Endodermal cell (in vitro differentiated cells): ENCODE measurements at places on chromosomes 3 and 15.
A peak's percentile ranks its signal among the peaks of the same experiment; 100 is the strongest.

- no peak for DNase-seq
Observed at GRCh38 chr3:124384527-124384926, 345.7 kb upstream of the UMPS start.

DNA sequence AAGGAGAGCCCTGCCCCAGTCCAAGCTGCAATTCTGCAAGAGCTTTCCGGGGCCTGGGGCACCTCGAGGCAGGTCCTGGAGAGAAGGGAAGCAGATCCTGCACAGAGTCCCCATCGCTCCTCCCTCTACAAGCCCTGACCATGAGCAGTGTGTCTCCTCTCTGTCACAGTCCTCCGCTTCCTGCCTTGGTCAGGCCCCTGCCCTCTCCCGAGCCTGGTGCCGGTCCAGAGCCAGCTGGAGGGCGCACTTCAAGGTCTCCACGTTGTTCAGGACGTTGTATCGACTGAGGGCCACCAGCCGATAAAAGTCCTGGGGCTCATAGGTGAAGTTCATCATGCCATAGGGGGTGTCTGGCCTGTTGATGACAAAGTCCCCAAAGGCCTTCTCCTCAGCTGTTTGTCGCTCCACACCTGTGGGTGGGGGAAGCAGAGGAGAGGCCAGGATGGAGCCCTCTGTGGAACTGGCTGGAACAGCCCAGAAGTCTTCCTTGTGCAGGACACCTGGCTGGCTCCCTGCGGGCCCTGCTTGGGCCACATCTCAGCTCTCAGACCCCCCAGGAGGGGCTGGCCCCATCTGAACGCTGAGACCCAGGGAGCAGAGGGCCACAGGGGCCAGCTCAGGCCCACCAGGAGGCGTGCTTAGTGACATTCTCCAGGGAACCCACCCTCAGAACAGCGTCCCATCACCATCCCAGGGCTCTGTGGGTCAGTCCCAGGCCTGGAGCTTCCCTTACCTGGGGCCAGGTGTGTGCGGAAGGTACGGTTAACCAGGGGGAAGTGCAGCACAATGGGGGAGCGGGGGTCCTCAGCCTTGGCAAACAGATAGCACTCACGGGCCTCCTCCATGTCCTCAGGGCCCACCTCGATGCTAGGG, 14.4 kb downstream of the PLA2G4F start:
- no peak for DNase-seq

DNA sequence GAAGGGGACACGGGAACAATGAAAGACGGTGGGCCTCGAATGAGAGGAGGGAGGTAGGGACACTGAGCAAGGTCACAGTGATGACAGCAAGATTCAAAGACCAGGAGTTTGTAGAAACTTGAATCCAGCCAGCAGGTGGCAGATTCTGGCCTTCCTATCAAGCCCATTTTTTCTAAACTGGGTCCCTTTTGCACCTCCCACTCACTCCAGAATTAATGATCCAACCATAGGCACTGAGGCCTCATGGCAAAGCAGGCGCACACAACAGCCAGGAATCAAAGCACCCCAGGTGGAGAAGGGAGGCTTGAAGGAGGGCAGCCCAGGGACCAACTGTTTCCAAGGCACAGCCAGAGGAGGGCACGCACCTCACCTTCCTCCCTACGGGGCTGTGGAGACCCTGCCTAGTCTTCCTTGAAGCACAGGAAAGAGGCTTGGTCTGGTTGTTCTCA, 90.2 kb downstream of the ANP32A start:
- DNase-seq, result peak; percentile 82

GRCh38 chr3:119443179-119443578, 20.2 kb downstream of the TMEM39A start:
- DNase-seq, result no peak

DNA sequence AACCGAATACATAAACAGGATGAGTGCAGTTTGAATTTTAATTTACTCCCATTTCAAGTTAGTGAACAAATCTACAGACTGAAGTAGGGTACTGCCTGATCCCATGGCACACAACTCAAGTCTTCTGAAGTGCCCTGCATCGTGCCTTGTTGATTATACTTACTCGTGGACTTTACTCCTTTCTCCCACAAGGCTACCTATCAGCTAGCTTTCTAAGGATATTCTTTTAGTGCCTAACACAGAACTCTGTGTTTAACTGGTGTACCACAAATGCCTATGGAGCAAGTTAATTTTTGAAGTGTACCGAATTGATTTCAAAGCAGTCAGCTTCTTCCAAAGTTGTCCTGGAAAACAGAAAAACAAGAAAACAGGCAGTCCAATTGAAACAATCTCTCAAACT, 119.8 kb downstream of the TNIK start:
- DNase-seq, result no peak

DNA sequence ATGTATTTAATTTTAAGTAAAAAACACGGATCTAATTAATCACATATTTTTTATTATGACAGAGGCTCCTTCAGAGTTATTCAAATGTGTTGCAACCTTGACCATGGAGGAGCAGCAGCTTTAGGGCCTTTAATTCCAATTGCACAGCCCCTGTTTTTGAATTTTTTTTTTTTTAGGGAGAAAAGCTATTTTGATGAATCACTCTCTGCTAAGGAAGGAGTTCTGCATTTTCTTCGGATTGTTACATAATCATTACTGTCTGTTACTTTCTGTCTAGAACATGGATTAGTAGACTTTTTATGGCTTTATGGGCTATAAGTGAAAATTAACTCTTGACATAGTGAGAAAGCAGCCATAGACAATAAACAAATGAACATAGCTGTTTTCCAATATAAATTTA, 90.8 kb downstream of the MCTP2 start:
- no peak for DNase-seq

- no peak for DNase-seq
Observed at GRCh38 chr3:156735471-156735870, 61.1 kb downstream of the TIPARP start.

DNA sequence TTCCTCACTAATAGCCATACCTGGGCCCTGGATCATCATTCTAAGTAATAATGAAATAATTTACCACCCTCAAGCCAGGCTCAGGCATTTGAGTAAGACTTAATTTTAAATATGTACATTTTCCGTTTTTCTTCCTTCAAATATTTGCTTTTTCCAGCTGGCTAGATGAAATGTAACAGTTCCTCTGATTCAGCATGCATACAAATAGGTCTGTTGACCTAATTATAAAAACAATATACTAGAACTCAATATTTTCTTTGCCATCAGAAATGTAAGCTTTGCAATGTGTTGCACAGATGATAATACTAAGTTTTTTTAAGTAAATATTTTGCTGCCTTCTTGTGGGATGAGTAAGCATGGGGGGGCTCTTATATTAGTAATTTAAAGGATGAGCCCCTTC, 91.6 kb downstream of the FEZF2 start:
- no peak for DNase-seq

DNA sequence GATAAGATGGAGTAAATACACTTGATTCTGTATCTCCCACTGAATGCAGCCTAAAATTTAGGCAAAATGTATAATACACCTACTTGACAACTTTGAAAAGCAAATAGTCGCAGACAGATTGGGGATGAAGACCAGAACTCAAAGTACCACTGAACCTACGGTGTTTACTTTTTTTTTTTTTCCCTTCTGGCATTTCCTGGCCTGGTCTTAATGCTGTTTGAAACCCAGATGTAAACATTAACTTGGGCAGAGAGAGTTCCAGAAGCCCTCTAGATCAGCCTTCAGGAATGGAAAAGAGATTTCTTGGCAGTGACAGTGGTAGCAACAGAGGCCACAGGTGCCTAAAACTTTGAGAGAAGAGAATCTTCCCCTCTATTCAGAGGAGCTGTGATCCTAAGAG, 27.8 kb downstream of the ALPK3 start:
- no peak for DNase-seq

GRCh38 chr3:196097373-196098154, 15.7 kb upstream of the TFRC start:
- no peak for DNase-seq

- DNase-seq, result peak; percentile 81
Observed at GRCh38 chr3:55488398-55489055, 1.4 kb upstream of the WNT5A start.

DNA sequence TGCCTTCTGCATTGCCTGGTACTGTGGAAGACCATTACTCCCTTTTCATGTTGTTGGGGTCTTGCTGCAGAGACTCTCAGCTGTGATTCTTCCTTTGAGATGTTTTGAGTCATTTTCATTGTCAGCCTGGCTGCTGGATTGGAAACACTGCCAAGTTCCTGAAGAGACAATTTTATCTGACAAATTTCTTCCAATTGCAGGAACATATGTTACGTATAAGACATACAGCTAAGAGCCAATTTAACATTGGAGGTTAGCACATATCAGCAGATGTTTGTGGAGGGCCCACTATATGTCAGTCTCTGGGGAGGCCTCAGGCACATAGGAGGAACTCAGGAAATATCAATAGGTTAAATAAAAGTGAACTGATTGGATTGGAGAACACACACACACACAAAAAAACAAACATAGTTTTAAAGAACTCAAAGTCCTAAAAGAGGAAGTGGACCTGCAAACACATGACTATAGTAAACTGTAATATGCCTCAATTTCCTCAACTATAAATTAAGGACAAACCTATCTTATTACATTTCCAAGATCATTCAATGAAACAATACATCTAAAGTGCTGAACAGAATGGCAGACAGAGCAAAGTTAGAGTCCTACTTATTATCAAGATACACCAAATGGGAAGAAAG, 172.3 kb downstream of the MYRIP start:
- DNase-seq, result no peak

GRCh38 chr3:24605511-24606028, 110.9 kb upstream of the THRB start:
- DNase-seq, result no peak

DNA sequence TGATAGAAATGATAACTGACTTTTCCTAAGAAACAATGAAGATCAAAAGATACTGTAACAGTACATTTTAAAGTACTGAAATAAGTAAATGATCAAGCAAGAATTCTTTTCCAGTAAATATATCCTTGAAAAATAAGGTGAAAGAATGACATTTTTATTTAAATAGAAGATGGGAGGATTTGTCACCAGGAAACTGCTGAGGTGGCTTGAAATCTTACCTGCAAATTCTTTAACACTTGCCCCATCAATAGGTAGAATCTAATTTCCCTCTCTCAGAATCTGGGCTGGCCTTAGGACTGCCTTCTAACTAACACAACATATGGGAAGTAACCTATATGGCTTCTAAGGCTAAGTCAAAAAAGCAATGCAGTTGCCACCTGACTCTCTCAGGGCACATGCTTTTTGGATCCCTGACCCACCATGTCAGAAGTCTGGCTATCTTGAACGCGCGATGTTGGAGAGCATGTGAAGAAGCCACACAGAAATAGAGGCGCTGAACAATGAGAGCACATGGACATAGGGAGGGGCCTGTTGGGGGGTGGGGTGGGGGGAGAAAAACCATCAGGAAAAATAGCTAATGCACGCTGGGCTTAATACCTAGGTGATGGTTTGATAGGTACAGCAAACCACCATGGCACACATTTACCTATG, 11.5 kb downstream of the ACSBG1 start:
- no peak for DNase-seq

- peak; percentile 51 for DNase-seq
Observed at GRCh38 chr15:99435113-99435695, 130.6 kb upstream of the MEF2A start.

DNA sequence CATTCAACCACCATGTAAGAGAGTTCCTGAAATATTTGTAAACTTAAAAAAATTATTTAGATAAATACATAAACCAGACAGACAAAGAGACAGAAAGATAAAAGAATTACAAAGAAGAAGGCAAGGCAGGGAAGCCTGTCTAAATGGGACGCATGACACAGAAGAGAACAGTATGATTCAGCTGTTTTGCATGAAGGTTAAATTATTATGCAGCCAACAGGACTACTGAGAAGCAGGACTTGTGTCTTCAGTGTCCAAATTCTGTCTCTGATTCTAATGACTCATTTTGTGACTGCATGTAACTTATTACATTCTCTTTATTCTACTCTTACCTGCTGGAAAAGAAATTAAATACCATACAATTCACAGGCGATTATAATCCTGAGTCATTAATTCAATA, 340.4 kb upstream of the KCNMB2 start:
- DNase-seq, result no peak

DNA sequence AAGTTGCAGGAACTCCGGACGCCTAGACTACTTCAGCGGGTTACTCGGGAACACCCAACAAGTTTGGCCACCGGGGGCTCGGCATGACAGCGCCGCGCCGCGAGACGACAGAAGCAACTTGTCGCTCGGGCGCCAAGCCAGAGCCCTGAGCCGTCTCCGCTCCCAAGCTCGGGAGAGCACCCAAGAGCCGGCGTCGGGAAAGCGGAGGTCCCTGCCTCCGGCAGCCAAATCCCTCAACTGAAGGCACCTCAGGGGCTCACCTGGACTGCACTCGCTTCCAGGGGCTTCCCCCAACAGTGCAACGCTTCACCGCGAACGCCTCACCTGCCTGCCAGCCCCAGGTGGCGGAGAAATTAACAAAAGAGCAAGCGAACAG, 640 bp downstream of the MB21D2 start:
- peak; percentile 88 for DNase-seq

DNA sequence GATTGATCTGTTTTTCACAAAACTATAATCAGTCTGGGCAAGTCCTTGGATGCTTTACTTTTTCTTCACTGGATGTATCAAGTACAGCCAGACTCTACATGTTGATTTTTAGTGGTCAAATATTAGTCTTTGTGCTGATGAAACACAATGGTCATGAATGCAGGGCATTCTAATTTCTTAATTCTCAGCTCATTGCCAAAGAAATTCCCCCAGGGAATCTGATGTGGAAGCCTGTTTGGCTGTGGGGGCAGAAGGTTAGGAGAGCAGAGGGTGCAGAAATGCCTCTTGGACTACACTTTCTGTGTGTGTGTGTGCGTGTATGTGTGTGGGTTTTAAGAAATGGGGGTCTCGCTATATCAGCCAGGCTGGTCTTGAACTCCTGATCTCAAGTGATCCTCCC, 48.7 kb upstream of the HACD2 start:
- DNase-seq, result no peak

DNA sequence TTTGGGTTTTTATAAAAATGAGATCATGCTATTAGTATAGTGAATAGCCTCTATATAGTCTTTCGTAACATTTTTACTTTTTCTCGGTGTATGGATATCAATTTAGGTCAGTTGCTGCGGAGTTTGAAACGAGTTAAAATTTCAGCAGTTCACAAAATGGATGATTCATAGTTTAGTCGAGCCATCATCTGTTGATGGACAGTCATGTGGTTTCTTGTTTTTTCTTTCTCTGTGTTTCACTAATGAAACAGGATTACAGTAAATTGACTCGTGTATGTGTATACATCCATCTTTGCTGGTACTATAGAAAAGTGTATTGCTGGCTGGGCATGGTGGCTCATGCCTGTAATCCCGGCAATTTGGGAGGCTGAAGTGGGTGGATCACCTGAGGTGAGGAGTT, 106.8 kb downstream of the IGF1R start:
- peak; percentile 23 for DNase-seq

DNA sequence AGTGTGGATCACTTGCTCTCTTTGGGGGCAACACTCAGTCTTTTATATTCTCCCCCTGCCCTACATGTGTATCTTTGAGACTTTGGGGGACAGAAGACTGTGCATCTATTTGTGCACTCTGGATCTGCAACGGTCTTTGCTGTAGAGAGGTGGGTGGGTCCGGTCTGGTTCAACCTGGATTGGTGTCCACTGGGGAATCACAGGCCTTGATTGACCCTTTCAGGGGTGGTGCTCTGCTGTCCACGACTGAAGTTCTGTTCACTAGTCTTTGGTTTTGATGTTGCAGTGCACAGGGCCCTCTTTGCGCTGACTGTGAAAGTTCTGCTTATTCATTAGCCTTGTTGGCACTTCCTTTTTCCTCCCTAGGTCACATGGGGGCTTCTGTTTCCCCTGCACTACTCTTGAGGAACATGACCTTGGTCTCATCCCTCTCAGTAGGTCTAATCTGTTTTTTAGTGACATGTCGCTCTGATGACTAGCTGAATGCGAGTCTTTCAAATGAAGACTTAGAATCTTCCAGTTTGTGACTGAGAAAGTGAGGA, 284.2 kb downstream of the SV2B start:
- DNase-seq, result no peak
